ENCODE measurements at places on chromosomes 3 and 15.

DNA sequence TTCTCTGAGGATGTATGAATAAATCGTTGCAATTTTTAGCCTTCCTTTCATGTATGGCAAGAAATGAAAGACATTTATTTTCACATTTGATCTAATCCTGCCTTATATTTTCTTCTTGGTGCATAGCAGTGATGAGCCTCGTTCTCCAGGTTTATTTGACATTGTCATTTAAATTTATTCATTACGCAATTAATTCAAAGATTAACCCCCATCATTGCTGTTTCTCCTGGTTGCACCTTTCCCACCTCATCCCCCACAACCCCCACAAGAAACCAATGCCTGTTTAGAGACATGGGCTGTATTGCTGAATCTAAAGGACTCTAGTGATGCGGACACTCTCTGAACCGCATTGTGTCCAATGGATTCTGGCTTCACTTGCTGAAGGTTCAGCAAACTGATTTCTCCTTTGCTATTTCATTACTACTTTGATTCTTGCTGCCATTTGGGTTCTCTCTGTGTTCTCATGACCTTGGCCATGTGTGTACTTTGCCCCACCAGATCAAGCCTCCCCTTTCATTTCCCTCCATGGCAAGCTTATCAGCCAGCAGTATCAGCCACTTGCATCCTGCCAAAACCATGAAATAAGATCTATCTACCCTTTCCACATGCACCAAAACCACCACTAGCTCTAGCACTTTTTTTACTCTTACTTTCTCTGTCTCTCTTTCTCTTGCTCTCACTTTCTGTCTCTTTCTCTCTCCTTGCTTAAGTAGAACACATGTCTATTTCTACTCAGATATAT, 382.7 kb downstream of the GBE1 start:
- H3K27me3 ChIP-seq, result no peaks in the 10 kb centered on the region
- no peak for DNase-seq
- H3K4me1 ChIP-seq, result no peaks in the 10 kb centered on the region
- no peak overlapping the region for H3K4me3 ChIP-seq
- H3K36me3 ChIP-seq, result no peaks in the 10 kb centered on the region

DNA sequence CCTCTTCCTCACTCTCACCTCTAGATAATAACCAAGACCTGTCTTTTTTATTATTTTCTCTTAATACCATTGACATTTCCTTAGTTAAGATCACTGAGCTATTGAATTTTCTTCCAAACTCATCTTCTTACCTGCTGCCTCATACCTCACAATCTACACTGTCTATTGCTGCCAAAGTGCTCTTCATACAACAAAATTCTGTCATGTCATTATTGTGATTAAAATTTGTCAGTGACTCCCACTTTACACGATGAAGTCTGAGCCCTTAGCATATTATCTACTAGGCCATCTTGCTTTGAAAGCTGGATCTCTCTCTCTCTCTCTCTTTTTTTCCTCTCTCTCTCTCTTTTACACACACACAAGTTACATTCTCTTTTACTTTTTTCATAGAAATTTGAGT, 73.3 kb downstream of the NSUN3 start:
- no peak overlapping the region for H3K27ac ChIP-seq
- H3K27me3 ChIP-seq, result no peaks in the 10 kb centered on the region
- no peak for DNase-seq
- H3K36me3 ChIP-seq, result no peaks in the 10 kb centered on the region
- no peaks in the 10 kb centered on the region for H3K4me1 ChIP-seq

- no peak overlapping the region for H3K27ac ChIP-seq
- H3K36me3 ChIP-seq, result no peaks in the 10 kb centered on the region
- H3K27me3 ChIP-seq, result no peaks in the 10 kb centered on the region
- no peak for DNase-seq
- H3K4me1 ChIP-seq, result peaks cover 24% of the 10 kb centered on the region
- no peak overlapping the region for H3K4me3 ChIP-seq
Measured at GRCh38 chr3:129599607-129600006, 6.9 kb downstream of the PLXND1 start.

- no peak overlapping the region for H3K4me3 ChIP-seq
- DNase-seq, result no peak
- H3K27me3 ChIP-seq, result no peaks in the 10 kb centered on the region
- H3K4me1 ChIP-seq, result 0 out of 2 replicates have a peak, but pooled peaks cover 2% of the 10 kb centered on the region
- H3K36me3 ChIP-seq, result no peaks in the 10 kb centered on the region
Measured at GRCh38 chr15:91844341-91844740, 9.2 kb upstream of the SLCO3A1 start.

DNA sequence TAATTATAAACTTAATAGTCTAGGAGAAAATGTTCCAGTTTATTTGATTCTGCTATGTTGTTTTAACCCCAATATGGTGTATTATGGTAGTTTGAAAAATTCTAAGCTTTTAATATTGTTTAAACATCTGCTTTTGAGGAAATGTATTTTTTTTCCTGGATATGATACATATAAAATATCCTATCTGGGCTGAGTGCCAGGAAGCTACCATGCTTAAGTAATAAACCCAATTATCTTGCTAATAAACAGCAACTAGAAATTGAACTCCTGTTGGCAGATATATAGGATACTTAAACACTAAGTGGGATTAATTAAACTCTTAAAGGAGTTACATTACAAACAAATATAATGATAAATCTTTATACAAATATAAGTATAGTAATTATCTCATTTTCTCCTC, 293.7 kb upstream of the GRM7 start:
- no peaks in the 10 kb centered on the region for H3K4me1 ChIP-seq
- no peak for DNase-seq
- no peaks in the 10 kb centered on the region for H3K27me3 ChIP-seq

- no peaks in the 10 kb centered on the region for H3K36me3 ChIP-seq
- no peak for DNase-seq
- no peak overlapping the region for H3K4me3 ChIP-seq
- no peak overlapping the region for H3K27ac ChIP-seq
Measured at GRCh38 chr15:82129761-82130160, 83.9 kb upstream of the MEX3B start.

GRCh38 chr15:73957276-73957675, 31.0 kb downstream of the LOXL1 start:
- no peak overlapping the region for H3K27ac ChIP-seq
- no peak for DNase-seq
- no peaks in the 10 kb centered on the region for H3K4me1 ChIP-seq
- H3K27me3 ChIP-seq, result no peaks in the 10 kb centered on the region
- no peak overlapping the region for H3K4me3 ChIP-seq
- no peaks in the 10 kb centered on the region for H3K36me3 ChIP-seq

DNA sequence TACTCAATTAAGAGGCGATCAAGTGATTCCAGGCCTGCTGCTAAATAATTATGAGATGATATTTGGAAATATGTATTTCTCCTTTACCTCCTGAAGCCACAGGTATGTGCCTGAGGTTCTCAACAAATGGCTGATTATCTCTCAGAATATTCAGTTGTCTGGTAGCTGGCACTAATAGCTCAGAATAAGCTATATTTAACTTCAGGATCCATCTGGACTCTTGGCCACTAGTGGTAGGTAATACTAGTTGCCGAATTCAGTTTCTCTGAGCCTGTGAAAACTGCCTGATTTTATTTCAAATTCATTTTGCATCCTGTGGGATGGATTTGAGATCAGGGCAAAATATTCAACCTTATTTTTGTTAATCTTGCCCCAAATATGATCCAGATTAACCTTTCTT, 499.0 kb downstream of the DIPK2A start:
- H3K36me3 ChIP-seq, result no peaks in the 10 kb centered on the region
- H3K4me3 ChIP-seq, result no peak overlapping the region
- H3K27me3 ChIP-seq, result no peaks in the 10 kb centered on the region
- H3K27ac ChIP-seq, result no peak overlapping the region

DNA sequence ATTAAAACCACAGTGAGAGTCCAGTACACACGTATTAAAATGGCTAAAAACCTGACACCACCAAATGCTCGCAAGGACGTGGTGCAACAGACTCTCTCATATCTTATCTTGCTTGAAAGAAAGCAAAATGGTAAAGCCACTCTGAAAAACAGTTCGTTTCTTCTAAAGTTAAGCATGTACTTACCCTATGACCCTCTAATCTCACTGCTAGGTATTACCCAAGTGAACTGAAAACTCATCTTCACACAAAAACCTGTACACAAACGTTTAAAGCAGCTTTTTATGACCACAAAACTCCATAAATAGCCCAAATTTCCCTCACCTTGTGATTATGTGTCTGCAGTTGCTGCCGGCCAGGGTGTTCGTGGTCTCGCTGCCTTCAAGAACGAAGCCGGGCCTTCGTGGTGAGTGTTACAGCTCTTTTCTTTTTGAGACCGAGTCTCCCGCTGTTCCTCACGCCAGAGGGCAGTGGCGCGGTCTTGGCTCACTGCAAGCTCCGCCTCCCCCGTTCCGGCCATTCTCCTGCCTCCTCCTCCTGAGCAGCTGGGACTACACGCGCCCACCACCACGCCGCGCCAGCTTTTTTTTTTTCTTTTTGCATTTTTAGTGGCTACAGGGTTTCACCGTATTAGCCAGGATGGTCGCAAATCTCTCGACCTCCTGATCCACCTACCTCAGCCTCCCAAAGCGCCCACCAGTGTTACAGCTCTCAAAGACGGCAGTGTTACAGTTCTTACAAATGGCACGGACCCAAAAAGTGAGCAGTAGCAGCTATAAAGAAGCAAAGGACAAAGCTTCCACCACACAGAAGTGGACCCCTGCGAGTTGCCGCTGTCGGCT, 165.4 kb downstream of the TJP1 start:
- H3K4me3 ChIP-seq, result no peak overlapping the region

DNA sequence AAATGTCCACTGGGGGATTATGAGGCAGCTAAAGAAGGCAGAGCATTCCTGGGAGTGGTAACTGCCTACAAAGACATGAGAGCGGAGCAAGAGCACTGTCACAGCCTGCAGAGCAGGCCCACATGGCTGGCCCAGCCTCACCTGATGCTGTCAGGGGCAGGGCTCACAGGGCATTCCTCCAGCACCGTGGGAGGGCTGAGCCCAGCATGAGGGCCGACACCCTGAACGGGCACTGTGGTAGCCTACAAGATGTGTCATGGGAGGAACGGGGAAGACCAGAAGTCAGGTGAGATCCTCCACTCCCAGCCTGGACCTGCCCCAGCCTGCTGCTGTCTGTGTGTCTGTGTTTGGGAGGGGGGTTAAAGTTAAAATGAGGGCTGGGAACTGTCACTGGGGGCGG, 30.1 kb downstream of the CCDC12 start:
- H3K27me3 ChIP-seq, result no peaks in the 10 kb centered on the region
- no peak overlapping the region for H3K27ac ChIP-seq
- no peak for DNase-seq
- H3K4me1 ChIP-seq, result peaks cover 8% of the 10 kb centered on the region
- no peak overlapping the region for H3K4me3 ChIP-seq

DNA sequence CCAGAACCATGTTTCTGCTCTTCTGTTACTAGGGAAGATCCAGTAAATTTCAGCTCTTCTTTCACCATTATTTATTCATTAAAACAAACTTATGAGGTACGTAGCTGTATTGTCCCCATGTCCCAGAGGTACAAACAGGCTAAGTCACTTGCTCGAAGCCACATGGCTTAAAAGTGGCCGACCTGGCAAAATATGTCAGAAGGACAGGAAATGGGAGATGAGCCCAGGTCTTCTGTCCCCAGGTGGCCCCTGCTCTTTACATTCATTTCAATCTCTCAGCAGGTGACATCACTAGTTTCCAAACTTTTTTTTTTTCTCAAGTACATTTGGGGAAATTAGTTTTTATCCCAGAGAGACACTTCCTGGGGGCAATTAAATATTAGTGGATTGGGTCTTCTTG, 34.1 kb upstream of the LPP start:
- peaks cover 6% of the 10 kb centered on the region for H3K4me1 ChIP-seq
- no peak overlapping the region for H3K27ac ChIP-seq
- no peak overlapping the region for H3K4me3 ChIP-seq

DNA sequence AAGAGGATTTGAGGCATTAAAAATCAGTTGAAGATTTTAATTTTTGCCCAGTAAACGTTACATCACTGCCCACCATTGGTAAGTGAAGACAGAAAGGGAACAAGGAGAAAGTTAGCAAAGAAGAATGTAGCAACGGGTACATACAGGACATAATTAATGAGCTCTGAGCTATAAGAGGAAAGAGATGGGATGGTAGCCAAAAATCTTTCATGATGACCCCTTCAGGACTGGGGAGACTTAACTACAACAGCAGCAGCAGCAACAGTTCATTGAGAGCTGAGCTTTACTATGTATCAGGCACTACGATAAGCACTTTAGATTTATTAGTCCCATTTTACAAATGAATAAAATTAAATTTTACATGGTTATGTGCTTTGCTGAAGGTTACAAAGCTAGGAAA, 18.4 kb downstream of the EMC4 start:
- H3K36me3 ChIP-seq, result no peaks in the 10 kb centered on the region
- DNase-seq, result no peak
- no peak overlapping the region for H3K4me3 ChIP-seq

GRCh38 chr3:117706037-117706436, 996.5 kb downstream of the TUSC7 start:
- no peak overlapping the region for H3K4me3 ChIP-seq
- no peaks in the 10 kb centered on the region for H3K4me1 ChIP-seq
- no peaks in the 10 kb centered on the region for H3K36me3 ChIP-seq

DNA sequence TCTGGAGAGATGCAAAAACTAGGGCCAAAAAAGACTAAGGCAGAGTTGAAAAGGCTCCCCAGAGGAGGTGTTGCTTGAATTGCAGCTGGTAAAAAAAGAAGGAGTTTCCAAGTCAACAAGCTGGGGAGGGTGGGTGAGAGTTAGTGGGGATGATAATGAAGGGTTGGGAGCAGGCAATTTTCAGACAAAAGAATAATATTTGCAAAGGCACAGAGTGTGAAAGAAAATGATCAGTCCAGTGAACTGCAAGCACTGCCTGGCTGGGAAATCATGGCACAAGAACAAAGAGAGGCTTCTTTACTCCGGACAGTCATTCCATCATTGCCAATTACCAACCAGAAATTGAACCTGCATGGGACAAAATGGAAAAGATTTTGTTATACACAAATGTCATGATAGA, 42.2 kb downstream of the C3orf85 start:
- H3K36me3 ChIP-seq, result no peaks in the 10 kb centered on the region
- DNase-seq, result no peak
- H3K27ac ChIP-seq, result no peak overlapping the region
- no peaks in the 10 kb centered on the region for H3K27me3 ChIP-seq
- no peak overlapping the region for H3K4me3 ChIP-seq

DNA sequence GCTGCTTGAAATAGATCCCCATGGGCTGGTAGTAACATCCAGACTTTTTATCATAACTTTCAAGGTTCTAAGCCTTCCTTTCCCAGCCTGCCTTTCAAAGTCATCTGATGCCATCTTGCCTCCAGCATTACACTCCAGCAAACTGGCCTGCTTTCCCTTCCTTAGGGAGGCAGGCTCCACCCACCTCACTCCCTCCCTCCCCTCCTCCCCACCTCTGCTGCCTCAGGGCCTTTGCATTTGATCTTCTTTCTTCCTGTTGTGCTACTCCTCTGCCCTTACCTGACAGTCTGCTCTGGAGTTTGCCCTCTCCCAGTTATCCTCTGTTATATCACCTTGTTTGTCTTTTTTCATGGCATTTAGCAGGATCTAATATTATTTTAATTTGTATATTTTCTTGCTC, 319.5 kb downstream of the KCNH8 start:
- no peak for DNase-seq
- H3K27me3 ChIP-seq, result no peaks in the 10 kb centered on the region
- H3K36me3 ChIP-seq, result no peaks in the 10 kb centered on the region

GRCh38 chr3:108728934-108729333, 28.3 kb downstream of the RETNLB start:
- no peak overlapping the region for H3K4me3 ChIP-seq
- no peak for DNase-seq

- H3K36me3 ChIP-seq, result no peaks in the 10 kb centered on the region
- H3K27ac ChIP-seq, result no peak overlapping the region
- peak; percentile 7 for DNase-seq
- no peak overlapping the region for H3K4me3 ChIP-seq
Measured at GRCh38 chr15:91291673-91292072, 191.6 kb downstream of the SV2B start.

GRCh38 chr15:62618432-62618831, 424.1 kb upstream of the TPM1 start:
- no peaks in the 10 kb centered on the region for H3K4me1 ChIP-seq
- no peak overlapping the region for H3K4me3 ChIP-seq
- H3K36me3 ChIP-seq, result no peaks in the 10 kb centered on the region
- no peak overlapping the region for H3K27ac ChIP-seq

Data from iPS DF 6.9 (cell line).